ENCODE measurements at places on chromosomes 6 and 20.

- no peak for DNase-seq
These were observed 6.4 kb upstream of the LY86 start for GRCh38 chr6:6582131-6582530.

DNA sequence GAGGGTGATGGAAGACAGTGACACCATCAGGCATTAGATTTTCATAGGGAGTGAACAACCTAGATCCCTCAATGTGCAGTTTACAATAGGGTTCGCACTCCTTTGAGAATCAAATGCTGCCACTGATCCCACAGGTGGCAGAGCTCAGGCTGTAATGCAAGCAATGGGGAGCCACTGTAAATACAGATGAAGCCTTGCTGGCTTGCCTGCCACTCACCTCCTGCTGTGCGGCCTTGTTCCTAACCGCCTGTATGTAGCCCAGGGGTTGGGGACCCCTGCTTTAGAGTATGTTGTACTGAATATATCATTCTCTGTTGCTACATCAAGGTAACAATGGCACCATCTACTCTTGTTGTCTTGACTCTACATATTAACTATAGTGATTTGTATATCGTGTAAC lies 37.1 kb downstream of the TPD52L1 start:
- no peak for DNase-seq

DNA sequence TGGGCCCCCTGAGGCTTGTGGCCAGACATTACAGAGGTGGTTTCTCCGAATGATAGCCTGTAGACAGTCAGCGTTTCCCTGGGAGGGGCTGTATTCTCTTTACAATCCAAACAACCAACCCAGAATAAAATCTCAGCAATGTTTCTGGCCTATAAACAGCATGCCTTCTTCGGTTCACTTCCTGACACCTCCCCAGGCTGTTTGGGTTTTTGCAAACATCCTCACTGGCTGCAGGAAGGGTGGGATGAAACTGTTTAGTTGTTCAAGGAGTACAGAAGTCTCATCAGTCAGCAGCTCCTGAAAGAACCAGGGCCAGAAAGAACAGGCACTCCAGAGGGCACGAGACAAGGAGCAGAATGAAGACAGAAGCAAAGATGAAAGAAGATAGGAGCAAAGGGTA lies 350.0 kb downstream of the QKI start:
- peak; percentile 23 for DNase-seq

DNA sequence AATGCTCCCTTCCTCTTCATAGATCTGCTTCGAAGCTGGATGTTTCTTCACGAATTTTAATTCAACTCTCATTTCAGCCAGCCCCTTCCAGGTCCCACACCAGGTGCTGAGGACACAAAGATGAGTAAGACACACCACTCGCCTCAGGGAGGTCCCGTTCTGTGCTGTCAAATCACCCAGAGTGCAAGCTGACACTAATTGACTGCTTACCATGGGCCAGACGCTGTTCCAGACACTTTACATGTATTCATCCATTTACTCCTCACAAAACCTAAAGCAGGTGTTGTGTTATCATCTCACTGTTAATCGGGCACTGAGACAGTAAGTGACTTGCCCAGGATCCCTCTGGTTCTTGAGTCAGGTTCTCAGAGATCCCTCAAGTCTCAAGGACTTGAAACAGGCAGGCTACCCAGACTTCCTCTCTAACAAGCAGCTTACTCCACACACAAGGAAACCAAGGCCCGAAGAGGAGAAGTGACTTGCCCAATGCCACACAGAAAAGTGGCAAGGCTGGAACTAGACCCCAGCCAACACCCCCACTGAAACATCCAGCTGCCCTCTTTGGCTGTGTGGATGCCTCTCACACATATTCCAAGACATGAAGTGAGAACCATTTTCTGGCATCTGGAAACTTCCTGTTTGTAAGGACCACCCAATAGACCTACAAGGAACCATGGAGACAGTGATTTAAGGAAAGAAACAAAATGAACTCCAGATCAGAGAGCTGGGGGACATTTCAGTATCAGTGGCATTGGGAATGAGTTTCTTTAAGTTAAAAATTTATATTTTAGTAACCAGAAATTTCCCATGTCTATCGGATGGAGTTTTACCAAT lies 174.5 kb downstream of the CDC5L start:
- DNase-seq = no peak

All from AG09319 (cell line).